ENCODE measurements at places on chromosomes 7 and 10.

DNA sequence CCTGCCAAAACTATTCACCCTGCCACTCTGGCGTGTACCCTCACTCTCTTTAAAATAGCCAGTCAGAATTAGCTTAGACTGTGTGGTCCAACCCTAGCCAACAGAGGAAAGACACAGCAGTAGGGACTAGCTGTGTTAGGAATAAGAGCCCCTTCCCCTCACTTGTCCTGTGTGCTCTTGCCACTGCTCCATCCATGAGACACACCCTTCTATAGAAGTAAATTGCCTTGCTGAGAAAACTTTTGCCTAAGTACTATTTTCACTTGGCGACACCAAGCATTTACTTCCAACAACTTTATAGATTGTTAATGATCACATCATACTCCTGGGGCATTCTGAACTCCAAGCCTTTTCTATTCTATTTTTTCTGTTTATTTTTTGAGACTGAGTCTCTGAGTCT lies 170.2 kb upstream of the TRIM24 start:
- DNase-seq = no peak

GRCh38 chr10:4532467-4532866 lies 293.5 kb upstream of the AKR1E2 start:
- no peak for DNase-seq

GRCh38 chr10:56844978-56845529 lies 484.0 kb upstream of the ZWINT start:
- DNase-seq = no peak

- peak; percentile 56 for DNase-seq
Measured at GRCh38 chr10:86402283-86402941, 35.8 kb upstream of the GRID1 start.

DNA sequence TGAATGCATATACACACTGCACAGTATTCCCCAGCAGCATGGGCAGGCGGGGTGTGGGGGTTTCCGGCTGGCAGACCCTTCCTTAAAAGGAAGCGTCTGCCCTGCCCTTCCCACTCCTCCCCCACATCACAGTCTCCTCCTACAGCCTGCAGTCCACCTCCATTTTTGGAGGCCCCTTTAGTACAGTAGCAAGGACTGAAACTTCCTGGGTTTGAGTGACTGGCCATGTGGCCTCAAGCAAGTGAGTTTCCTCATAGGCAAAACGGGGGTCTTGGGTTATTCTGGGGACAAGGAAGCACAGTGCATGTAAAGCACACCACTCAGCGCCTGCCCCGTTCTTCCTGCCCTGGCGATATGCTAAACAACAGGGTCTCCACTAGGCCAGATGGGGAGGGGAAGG lies 62.1 kb upstream of the COL13A1 start:
- DNase-seq = no peak

DNA sequence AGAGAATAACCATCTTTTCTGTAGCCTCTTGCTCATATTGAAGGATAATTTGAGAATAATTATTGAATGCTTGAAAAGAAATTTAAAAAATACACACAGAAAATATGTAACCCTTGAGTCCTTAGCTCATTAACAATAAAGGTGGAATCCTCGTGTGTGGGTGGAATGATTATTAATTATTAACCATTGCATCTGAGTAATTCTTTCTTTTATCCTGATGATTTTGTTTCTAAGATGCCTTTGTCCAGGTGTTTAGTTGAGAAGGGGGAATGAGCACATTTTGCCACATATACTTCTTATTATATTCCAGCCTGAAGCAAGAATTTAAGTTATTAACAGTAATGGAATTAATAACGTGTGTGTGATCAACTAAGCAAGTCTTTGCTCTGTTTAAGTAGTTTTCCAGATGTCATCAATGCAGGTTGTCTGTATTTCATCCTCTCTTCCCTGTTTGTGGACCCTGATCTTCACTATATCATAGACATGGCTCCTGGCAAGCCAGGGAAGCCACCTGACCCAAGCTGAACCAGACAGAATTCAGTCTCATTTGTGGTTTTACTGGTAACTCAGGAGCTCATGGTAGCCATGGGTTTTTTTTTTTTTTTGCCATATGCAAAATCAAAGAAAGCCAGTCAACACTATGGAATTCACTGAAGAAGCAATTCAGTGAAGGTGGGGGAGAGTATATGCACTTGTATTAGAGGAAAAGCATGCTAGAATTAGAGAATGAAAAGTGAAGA lies 144.3 kb downstream of the KIF20B start:
- no peak for DNase-seq

DNA sequence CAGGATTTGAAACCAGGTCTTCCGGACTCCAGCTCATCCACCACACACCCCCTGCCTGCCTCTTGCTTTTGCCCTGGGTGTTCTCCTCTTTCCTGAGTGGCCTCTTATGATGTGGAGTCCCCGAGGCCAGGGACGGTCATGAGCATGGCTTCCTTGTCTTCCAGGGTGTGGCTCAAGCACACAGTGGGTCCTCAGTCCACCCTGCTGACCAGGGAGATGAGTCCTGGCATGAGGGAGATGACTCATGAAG lies 32.8 kb downstream of the DNAJB12 start:
- DNase-seq = no peak

DNA sequence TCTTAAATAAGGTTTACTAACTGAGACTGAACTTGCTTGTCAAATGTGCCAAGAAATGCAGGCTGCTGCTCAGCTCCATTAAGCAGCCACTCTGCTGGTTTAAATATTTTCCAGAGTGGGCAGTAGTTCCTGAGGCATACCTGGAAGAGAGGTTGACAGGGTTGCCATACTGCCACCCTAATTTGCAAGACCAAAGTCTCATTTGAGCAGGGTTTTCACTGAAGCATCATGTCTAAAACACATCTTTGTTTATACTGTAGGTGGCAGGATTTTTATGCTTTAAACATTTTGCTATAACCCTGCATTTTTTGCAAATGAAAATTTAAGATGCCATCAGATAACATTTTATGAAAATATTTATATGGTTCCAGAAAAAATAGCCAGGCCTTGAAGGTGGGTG lies 618.0 kb upstream of the LRRTM3 start:
- no peak for DNase-seq

- no peak for DNase-seq
Measured at GRCh38 chr7:142338633-142339501, 81.0 kb upstream of the PRSS58 start.

- DNase-seq = no peak
Measured at GRCh38 chr10:110396284-110396651, 91.5 kb upstream of the SMNDC1 start.

GRCh38 chr7:7979558-7979957 lies 11.0 kb downstream of the GLCCI1 start:
- DNase-seq = no peak

GRCh38 chr7:255721-256361 lies 34.1 kb upstream of the FOXL3 start:
- no peak for DNase-seq

- DNase-seq = no peak
Measured at GRCh38 chr7:41700044-41700471, 2.8 kb downstream of the INHBA start.

- no peak for DNase-seq
Measured at GRCh38 chr7:111729483-111729882, 167.2 kb upstream of the IMMP2L start.

- peak; percentile 79 for DNase-seq
Measured at GRCh38 chr10:104122225-104123107, 495 bp downstream of the SFR1 start.

- no peak for DNase-seq
Measured at GRCh38 chr7:117916309-117916708, 43.1 kb upstream of the CTTNBP2 start.

DNA sequence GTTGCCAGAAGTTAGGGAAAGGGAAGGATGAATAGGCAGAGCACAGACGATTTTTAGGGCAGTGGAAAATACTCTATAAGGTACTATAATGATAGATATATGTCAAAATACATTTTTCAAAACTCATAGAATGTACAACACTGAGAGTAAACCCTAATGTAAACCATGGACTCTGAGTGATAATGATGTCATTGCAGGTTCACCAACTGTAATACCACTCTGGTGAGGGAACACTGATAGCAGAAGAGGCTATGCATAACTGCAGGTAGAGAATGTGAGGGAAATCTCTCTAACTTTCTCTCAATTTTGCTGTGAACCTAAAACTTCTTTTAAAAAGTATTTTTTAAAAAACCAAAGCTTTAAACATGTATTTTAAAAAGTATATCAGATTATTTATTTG lies 22.1 kb downstream of the POT1 start:
- DNase-seq = no peak

- DNase-seq = no peak
Measured at GRCh38 chr7:29160080-29160479, 13.7 kb upstream of the CPVL start.

DNA sequence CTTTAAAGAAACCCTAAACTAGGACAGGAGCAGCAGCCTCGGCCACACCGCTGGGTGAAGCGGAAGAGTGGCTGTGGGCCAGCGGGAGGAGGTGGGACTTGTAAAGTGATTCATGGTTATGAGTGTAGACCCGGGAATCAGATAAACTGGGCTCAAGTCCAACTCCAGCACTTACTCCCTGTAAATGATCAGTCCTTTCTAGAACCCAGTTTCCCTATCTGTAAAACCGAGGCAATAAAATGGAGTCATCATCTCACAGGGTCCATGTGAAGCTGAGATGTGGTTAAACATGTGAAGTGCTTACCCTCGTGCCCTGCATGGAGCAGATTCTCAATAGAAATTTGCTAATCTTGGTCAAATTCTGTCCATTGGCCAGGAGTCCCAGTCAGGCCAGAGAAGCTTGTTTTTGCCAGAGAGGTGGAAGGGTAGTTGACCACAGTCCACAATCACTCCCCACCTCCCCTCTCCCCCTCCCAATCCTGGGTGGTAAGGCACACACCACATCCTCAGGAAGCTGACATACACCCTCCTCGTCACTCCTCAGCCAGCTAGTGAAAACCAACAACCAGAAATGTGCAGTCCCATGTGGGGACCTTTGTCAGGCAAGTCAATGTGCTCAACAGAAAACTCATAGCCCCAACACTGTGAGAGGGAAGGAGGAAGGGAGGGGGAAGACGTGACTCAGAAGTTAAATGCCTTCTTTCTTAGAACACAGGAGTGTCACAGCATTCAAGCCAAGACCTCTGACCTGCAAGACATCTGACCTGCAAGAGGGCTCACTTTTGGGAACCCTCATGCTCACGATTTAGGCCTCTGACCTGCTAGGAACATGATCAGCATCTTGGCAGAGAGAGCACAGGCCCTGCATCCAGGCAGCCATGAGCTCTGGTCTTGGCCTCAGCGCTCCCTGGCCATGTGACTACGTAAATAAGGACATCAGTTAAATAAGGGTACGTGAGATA lies 145.1 kb downstream of the PLXNA4 start:
- no peak for DNase-seq

DNA sequence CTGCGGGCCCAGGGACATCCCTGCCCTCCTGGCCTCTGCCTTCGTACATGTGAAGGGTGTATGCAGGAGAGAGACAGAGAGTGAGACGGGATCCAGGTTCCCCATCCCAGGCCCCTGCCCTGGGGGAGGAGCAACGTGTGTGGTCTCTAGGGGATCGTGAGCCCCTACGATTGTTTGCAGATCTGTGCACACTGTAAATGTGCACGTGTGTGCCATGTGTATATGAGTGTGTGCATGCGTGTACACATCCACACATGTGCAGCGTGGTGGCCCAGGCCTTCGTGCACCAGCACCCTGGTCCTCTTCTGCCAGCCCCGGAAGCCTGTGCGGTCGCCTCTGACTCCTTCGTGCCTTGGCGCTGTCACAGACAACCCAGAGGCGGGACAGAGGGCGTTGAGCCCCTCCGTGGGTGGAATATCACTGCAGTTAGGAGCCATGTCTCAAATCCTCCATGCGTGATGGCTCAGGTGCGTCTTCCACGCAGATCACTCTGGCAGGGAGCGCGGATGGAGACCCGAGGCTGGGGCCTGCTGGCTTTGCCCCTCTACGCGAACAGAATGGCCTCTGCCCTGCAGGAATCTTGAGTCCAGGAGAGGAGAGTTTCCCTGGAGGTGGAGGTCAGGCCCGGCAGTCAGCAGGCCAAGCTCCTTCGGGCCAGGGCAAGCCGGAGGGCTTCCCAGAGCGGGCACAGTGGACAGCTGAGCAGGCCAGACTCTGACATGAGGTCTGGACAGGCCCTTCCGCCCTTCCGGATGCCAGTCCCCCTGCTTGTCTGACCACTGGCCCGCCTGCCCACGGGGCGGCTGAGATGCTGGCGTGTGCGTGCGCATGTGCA lies 97.5 kb downstream of the UNCX start:
- DNase-seq = no peak

- no peak for DNase-seq
Measured at GRCh38 chr10:132685921-132686680, 99.8 kb downstream of the NKX6-2 start.

DNA sequence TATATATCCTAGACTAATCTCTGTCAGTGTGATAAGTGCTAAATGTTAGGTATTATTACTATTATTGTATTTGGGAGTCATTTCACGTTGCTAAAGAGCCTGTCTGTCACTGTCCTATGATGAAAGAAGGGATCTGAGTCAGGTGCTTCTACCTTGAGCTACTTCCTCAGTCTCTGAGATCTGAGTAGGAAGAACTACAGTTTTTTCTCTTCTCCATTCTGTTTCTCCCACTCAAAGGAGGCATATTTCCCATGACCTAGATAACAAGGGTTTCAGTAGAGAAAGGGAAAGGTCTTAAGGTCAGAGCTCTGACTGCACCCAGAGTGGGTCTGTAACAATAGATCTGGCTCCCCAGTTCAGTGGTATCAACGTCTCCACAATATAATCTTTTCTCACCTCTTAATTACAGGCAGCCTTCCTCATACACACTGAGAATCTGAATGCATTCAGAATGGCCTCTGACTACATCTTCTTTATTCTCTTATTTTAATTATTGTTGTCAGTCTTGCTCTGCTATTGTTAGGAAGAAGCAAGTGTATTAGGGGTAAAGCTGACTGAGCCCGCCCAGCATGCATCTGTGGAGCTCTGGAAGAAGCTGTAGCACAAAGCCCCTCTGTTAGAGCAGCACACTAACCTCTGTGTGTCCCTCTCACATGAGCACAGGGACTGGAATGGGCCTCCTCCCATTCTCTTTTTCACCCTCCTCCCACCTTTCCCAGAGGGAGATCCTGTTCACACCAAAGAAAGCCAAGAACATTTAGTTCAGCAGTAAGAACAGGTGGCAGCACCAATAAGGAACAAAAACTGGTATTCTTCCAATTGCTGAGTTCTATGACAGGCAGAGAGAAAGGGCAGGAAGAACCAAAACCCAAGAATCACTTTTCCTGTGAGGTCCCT lies 38.1 kb downstream of the USP54 start:
- peak; percentile 6 for DNase-seq

- DNase-seq = peak; percentile 83
Measured at GRCh38 chr7:95723583-95724180, 48.7 kb upstream of the DYNC1I1 start.

- DNase-seq = no peak
Measured at GRCh38 chr7:54833001-54833467, 74.0 kb upstream of the SEC61G start.

GRCh38 chr10:6909905-6910560 lies 330.0 kb upstream of the PRKCQ start:
- DNase-seq = no peak

DNA sequence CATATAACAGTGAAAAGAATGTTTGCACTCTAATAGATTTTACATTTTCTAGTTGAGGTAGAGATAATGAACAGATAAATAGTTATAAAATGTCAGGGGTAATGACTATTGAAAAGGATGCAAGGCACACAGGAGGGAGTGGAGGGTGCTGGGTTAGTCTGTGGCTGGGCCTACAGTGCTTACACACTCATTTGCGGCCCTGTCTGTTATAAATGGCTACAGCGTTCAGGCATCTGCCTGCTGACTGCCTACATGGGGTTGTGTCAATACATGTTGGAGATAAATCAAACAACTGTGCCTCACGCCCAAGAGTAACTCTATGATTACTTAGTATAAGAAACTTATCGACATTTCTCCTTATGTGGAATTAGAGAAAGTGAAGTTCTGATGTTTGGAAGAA lies 313.3 kb downstream of the ACTR3B start:
- no peak for DNase-seq
